Activated CD4-positive, CD25-positive, alpha-beta regulatory T cell treated with anti-CD3 and anti-CD28 coated beads, Interleukin-2, amount 50 U/mL, for 72 hours (primary cell): ENCODE measurements at places on chromosomes 3 and 15.

DNA sequence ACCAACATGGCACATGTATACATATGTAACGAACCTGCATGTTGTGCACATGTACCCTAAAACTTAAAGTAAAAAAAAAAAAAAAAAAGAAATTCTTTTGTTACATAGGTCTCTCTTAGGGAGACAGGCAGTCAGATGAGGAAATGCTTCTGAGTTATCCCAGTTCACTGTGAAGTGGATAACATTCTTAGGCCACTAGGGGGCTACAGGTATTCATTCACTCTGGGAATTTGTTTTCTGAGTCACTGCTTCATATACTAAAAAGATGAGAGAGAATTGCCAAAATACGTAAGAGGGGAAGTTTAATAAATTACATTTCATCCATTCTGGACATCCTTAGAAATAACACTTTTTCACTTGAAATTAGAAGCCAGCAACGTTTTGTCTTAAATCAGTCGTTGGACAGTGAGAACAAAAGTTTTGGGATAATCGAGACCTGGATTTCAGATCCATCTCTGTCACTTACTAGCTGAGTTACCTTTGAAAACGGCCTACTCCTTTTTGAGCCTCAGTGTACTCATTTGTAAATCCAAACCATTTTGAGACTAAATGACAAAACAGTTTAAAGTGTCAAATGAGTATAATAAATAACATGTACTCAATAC, 738.4 kb upstream of the ALCAM start:
- no peak for DNase-seq

DNA sequence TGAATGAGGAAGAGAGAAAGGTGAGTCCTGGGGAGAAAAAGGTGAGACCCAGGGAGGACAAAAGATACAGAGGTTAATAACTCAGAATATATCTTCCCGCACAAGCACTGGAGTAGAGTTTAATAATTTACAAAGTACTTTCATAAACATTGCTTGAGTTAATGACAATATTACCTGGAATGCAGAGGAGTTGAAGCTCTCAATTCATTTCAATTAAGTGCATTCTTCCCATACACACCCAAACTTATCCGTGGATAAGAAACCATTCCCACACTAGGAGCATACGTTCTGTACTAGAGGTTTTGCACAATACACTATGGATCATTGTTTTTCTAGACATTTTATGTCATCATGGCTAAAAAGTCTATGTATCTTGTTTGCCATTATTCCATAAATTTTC, 23.3 kb upstream of the KNG1 start:
- no peak for DNase-seq

DNA sequence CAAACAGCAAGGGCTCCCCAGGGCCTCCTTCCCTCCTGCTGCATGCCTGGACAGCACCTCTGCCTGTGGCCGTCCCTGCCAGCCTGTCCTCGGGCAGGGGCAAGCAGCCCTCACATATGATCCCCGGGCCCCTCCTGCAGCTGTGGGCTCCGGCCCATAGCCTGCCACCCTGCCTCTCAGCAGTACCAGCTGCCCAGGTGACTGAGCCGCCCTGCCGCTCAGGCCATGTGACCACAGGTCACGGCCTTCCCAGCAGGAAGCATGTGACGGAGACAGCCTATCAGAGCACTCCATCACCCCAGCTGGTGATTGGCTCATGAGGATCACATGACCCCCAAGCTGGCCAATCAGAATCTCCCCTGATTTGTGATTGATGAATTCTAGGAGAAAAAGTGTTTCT, 23.9 kb downstream of the ALDH1L1 start:
- peak; percentile 61 for DNase-seq

GRCh38 chr3:131110087-131110486, 83.4 kb downstream of the NEK11 start:
- DNase-seq: no peak

GRCh38 chr3:98777801-98778220, 14.7 kb downstream of the ST3GAL6 start:
- DNase-seq: no peak

DNA sequence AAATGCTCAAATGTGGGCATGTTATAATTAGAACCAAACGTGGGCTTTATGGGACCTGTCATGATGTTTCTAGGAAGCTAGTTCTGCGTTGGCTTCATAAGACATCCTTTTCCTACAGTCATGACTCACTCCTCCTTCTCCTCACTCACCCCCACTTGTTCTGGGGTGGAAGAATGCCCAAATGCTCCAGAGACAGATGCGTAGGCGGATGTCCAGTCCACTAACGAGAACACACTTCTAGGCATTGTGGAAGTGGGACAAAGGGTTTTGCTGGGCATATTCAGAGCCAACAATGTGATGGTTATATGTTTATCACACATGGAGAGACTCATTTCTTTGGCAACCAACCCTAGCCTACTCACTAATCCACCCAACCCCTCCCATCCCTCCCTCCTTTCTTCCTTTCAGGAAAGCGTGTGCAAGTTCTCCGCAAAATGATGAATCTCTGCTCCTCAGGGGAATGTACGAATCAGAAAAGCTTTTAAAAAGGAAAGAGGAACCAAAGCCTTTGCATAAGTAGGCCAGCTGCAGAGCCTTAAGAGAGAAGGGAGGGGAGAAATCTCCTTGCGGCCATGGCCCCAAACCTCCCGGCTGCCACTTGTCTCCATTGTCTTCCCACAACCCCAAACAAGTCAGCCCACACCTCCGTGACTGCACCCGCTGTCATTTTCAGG, 123.0 kb upstream of the SPRED1 start:
- no peak for DNase-seq

GRCh38 chr3:53243165-53243564, 12.7 kb downstream of the TKT start:
- DNase-seq: no peak

- DNase-seq: no peak
These were observed 20.2 kb upstream of the CFAP161 start for GRCh38 chr15:81113861-81114291.

GRCh38 chr3:126352476-126353454, 4.4 kb downstream of the KLF15 start:
- DNase-seq: peak; percentile 21

DNA sequence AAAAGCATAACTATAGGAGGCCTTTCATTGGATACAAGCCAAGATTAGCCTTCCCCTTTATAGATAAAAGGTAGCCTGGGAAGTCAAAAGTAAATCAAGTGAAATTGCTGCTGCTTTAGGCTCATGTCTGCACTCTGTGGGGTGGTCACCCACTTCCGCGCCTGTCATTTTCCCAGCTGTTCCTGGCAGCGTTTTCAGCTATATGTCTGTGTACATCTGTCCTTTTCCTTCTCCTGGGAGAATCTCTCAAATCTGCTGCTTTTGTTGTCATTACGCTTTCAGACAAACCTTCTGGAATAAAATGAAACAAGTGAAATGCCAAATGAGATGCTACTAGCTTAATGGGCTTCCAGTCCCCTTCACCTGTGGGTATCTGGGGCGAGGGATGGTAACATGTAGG, 211.8 kb downstream of the MCTP2 start:
- no peak for DNase-seq

- no peak for DNase-seq
These were observed 157.2 kb downstream of the XXYLT1 start for GRCh38 chr3:195113536-195114425.

DNA sequence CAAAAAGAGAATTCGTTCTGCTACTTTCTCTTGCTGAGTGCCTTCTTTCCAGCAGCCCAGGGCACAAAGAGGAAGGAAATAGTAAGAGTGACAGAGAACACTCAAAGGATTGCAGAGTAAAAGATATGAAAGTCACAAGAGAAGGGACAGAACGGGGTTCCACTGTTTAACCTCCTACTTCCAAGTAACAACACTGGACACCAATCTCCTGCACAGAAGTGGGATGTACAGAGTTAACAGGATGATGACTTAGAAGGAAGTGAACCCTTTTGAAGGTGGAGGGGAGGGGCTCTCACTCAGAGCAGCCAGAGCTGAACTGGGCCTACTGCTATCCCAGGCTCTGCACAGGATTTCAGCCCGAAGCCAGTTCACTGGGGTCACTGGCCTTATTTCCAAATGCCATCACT, 130.1 kb upstream of the PRICKLE2 start:
- no peak for DNase-seq

DNA sequence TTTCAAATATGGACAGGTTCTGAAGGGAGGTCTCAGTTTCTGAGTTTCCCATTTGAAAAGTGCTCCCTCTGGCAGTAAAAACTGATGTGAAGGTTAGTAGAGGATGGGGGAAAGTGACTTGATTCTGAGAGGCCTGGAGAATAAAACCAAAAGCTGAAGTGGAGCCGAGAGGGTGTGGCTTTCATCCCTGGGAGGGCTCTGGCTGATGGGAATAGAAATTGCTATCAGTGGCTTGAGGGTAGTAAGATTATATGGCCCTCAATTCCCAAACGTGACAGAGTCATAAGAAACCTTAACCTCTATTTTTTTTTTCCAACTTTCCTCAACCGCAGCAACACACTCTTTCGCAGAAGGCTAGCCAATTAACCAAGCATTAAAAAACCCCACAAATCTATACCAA, 185.9 kb downstream of the MEIS2 start:
- no peak for DNase-seq

DNA sequence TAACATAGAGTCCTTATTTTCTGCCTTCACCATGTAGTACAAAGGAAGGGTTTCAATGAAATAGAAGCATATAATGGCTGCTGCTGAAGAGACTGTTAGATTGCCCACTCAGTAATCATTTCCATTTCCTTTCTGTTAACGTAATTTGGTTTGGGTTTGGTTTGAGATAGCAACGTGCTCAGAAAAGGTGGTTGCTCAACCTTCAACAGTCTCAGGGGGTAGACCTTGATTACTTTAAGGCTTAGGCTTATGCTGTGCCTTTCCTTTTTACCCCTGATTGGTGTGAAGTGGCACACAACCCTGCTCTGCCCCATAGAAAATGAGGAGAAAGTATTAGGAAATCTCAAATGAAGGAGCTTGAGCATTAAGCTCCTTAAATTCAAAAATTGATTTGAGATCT, 163.7 kb upstream of the TP63 start:
- DNase-seq: no peak

GRCh38 chr3:86942206-86942605, 48.7 kb downstream of the VGLL3 start:
- no peak for DNase-seq

DNA sequence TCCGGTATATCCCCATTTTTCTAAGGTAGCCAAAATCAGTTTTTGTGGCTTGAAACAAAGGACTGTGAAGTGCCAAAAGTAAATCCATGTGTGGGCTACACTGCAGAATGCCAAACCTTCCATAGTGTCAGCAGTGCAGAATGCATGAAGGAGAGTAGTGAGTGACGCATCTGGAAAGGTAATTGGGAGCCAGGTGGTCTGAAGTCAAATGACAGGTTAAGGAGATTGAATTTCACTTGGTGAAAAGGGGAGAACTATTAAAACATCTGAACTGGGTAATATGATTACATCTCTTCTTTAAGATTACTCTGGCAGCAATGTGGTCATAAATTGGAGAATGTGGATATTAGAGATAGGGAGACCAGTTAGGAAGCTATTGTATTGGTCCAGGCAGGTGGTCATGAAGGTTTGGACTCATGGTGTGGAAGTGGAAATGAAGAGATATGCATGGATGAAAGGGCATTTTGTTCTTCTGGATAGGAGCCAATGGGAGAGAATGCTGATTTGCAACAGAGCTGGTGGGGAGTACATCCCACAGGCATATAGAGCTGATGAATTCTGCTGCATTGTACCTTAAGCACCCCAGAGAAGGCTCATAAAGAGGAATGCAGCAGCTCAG, 118.2 kb downstream of the ECT2 start:
- DNase-seq: no peak

DNA sequence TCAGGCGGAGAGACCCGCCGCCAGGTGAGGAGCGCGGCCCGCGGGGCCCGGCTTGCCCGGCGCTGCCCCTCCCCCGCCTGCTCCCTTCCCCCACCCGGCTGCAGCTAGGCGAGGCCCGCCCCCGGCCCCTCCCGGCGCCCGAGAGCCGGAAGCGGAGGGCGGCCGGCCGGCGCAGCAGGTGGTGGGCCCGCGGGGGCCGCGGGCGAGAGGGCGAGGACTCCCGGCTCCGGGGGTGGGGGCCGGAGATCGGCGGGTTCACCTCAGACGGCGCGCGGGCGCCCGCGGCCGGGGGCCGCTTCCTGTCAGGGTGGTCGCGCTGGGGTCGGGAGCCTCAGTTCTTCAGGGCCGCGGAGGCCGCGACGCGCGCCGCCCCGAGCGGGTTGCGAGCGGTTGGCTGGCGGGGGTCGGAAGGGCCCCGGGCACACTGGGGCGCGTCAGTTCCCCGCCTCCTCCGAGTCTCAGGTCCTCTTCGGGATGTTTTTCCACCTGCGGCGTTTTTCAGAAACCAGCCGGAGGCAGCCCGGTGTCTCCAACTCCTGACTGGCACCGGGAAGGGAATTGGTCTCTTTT, 395 bp downstream of the ZFAND6 start:
- DNase-seq: no peak

- DNase-seq: no peak
These were observed 40.3 kb upstream of the ATP2C1 start for GRCh38 chr3:130853581-130853980.

GRCh38 chr15:20340331-20340811, 201.2 kb downstream of the GOLGA6L6 start:
- peak; percentile 44 for DNase-seq

DNA sequence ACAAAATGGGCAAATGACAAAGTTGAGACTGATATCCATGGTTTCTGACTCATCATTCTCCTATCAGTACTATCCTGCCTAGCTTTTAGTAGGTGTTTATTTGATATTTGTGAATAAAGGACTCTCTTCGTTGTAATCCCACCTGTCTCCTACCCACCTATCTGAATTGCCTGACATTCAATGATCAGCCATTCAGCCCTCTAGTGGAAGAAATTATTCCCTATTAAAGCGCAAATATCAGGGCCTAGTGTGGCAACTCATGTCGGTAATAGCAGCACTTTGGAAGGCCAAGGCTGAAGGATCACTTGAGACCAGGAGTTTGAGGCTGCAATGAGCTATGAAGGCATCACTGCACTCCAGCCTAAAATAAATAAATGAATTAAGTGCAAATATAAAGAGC, 195.7 kb upstream of the SETMAR start:
- no peak for DNase-seq

DNA sequence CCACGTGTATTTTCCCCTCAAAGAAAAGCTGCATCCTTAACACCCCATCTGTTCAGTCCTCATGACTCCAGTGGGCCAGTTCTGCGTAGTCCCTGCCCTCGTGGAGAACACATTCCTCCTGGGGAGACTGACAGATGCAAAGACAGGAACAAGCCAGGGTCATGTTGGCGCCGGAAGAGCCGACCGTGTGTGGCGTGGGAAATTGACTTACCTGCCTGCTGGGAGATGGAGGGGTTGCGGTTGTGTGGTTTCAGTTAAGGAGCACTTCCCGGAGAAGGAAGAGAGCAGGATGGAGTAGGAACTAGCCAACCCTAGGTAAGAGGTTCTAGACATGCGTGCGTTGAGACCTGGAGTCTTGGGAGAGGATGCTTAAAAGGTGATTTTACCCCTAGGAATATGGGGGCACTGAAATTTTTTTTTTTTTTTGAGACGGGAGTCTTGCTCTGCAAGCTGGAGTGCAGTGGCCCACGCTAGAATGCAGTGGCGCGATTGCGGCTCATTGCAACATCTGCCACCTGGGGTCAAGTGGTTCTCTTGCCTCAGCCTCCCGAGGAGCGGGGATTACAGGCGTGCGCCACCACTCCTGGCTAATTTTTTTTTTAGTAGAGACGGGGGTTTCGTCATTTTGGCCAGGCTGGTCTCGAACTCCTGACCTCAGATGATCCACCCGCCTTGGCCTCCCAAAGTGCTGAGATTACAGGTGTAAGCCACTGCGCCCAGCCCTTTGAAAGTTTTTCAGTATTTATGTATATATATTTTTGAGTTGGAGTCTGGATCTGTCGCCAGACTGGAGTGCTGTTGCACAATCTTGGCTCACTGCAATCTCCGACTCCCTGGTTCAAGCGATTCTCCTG, 1.4 kb downstream of the VHL start:
- DNase-seq: no peak
